ENCODE measurements at places on chromosomes 3 and 15. TPM values are rescaled to one million over a fixed set of nuclear protein-coding genes. Genes with fewer than 3 reads are reported as not detected.

The BMF gene
- 0.14 TPM for total RNA-seq

The FOXL2NB gene
- total RNA-seq = not detected

The WDR93 gene
- under 0.01 TPM for total RNA-seq

The TFRC gene
- 446 TPM for total RNA-seq

The GOLGA6L4 gene
- 0.78 TPM for total RNA-seq

The ZNF80 gene
- total RNA-seq = not detected

The ARNT2 gene
- 1.8 TPM for total RNA-seq

The BCHE gene
- total RNA-seq = 54.9 TPM

The SI gene
- not detected for total RNA-seq
